ENCODE measurements at places on chromosomes 16 and 17. TPM values are rescaled to one million over a fixed set of nuclear protein-coding genes. Genes with fewer than 3 reads are reported as not detected.

DNA sequence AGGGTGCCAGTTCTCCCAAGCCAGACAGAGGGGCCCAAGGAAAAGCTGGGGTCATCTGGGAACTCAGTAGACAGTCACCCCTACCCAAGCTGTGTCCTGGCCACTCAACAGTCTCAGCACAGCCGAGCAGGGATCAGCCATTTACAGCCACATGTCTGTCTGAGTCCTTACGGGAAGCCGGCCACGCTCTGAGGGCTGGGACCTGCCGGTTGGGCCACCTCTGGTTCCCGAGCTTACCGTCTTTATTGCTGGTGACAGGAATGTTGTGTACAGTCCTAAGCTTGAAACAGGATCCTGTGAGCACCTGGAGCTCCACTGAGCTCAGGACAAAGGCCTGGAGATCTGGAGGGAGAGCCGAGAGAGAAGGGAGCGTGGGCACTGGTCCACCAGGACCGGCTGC lies 59.8 kb downstream of the TIMM22 start:
- DNase-seq = no peak

- no peak for DNase-seq
Measured at GRCh38 chr17:20028443-20028842, 19.3 kb downstream of the SPECC1 start.

DNA sequence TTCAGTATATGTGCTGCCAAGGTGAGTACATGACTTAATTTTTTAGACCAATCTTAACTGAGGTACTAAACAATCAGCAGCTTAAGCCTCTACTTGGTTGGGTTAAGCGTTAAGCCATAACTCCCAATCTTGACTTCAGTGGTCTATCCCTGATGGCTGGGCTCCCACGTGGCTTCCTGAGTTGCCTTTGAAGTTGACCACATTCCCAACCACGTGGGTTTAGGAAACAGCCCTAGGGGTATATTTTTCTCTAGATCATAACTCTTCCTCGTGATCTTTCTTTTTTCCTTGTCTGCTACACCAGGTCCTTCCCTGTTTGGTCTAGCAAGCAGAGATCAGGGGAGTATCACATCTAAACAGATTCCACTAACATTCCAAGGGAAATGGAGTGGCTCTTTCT lies 20.1 kb upstream of the PIRT start:
- DNase-seq = no peak

GRCh38 chr17:81143200-81143527 lies 22.1 kb upstream of the PVALEF start:
- no peak for DNase-seq

DNA sequence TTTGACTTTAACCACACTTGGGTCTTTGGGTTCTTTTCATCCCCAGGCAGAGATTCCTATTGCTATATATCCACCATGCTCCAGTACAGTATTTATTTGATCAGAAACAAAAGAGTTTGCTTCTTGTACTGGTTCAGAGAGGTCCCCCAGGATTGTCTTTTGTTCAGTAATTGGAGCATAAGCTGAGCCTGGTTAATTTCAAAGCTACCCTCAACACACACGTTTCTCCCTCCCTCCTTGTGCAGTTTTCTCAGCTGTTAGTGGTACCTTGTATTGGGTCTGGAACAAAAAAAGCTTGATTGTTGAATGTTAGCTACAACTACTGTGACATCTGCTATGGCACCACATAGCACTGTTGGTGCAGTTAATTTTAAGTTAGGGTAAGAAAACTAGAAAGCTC lies 50.0 kb downstream of the NUP93 start:
- DNase-seq = no peak

- DNase-seq = no peak
Measured at GRCh38 chr16:23676924-23677480, 1.7 kb upstream of the PLK1 start.

DNA sequence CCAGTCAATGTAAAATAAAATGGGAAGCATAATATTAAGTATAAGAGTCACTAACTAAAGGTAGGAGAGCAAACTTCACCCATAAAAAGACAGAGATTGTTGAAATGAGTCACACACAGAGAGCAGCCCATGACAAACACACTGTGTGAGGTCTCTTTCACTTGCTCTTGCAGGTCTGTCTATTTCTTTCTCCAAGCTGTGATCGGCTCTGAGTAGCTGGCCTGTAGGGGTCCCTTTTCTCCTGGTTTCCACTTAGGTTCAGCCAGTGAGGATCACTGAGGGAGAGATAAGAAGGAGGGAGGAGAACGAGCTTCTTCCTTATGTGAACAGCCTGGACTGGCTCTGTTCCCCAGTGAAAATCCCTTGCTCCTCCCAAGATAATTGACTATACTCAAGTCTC lies 133.7 kb upstream of the HS3ST3A1 start:
- DNase-seq = no peak

The SKAP1 gene
- 12.1 TPM for polyA plus RNA-seq

GRCh38 chr16:81456523-81457325 lies 12.1 kb downstream of the CMIP start:
- no peak for DNase-seq

DNA sequence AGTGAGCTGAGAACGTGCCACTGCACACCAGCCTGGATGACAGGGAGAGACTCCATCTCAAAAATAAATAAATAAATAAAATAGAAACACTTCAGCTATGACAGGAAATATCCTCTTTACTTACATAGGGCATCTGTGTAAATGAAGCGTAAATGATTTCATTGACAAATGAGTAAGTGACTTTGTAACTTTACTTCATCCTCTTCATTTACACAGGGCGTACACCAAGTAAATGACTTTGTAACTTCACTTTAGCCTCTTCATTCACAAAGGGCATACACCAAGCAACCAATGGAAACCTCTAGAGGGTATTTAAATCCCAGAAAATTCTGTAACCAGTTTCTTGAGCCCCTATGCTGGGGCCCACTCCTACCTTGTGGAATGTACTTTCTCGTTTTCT lies 16.2 kb upstream of the KLHDC4 start:
- DNase-seq = no peak

DNA sequence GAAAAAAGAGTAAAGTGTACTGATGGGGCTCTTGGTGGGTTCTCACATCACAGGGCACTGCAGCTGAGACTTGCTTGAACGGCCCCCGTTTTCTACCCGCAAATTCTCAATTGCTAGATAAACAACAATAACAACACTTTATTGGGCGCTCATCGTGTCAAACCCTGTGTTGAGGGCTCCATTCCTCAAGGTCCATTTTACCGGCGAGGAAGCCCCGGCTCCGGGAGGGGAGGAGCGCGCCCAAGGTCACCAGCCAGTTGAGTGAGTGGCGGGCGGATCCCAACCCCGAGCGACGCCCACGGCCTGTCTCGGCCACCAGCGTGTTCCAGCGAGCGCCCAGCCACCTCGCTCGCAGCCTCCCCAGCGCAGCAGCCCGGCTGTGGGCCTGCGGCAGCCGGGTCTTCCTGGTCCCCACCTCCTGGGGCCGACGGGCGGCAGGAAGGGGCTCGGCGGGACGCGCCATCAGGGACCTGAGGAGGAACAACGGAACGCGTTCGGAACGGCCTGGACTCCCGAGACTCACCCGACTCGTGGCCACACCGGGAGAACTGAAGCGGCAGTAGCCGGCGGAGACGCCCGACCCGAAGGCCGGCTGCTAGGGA lies 373 bp downstream of the CMC2 start:
- DNase-seq = no peak

The SLC12A3 gene
- 38.1 TPM for polyA plus RNA-seq

The MILR1 gene
- polyA plus RNA-seq = 2.1 TPM

- DNase-seq = no peak
Measured at GRCh38 chr16:67216612-67217490, 10.1 kb upstream of the TMEM208 start.

All from left renal cortex interstitium (tissue), 4 donors.